ENCODE measurements at places on chromosomes 2 and 18.

DNA sequence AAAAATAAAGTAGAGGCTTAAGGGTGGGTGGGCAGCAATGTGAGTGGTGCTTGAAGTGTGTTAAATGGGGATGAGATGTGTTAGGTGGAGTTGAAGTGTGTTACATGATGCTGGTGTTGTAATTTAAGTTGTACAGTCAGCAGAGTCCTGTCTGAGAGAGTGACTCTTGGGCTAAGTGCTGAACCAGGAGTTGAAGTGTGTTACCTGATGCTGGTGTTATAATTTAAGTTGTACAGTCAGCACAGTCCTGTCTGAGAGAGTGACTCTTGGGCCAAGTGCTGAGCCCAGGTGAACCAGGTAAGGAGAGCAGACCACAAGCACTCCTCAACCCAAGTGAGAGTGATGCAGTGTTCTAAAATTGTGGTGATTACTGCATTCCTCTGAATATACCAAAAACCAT, 40.6 kb downstream of the LCLAT1 start:
- no peak for DNase-seq

- DNase-seq = no peak
These were observed 135.0 kb downstream of the ALK start for GRCh38 chr2:29786361-29786760.

DNA sequence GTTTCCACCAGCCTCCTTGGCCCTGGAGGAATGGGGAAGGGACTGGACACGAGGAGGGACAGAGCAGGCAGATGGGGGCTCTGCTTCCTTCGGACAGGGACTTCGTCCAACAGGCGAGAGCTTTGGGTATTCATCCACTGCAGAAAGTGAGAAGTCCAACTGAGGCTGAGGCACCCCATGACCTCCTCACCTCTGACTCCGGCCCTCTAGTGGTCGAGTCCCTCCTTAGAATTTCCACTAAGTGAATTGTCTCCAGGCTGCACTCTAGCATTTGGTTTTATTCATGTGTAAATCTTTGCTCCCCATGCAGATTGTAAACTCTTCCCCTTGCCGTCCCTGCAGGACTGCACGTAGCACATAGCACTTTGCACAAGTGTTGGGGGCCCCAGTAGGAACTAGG, 75.6 kb downstream of the TMEM247 start:
- DNase-seq = no peak

GRCh38 chr2:224630659-224631550, 45.7 kb upstream of the CUL3 start:
- DNase-seq = no peak

- no peak for DNase-seq
These were observed 4.6 kb downstream of the TMEM163 start for GRCh38 chr2:134714228-134714627.

DNA sequence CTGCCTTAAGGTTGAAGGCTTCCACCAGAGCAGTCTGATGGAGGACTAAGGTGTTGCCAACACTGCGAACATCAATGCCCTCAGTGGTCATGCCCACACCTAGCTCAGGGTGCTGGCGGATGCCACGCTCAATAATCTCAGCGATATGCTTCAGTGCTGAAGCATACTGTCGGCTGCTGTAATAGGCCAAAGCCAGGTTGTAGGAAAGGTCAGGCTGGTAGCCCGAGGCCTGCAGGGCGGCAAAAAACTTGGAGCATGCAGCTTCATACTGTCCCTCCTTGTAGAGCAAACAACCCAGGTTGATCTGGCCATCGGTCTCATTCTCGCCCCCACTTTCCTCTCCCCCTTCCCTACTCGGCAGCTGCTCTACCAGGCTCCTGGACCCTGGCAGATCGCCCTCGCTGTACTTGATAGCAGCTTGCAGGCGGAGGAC, 159.4 kb downstream of the AGPS start:
- DNase-seq = no peak

DNA sequence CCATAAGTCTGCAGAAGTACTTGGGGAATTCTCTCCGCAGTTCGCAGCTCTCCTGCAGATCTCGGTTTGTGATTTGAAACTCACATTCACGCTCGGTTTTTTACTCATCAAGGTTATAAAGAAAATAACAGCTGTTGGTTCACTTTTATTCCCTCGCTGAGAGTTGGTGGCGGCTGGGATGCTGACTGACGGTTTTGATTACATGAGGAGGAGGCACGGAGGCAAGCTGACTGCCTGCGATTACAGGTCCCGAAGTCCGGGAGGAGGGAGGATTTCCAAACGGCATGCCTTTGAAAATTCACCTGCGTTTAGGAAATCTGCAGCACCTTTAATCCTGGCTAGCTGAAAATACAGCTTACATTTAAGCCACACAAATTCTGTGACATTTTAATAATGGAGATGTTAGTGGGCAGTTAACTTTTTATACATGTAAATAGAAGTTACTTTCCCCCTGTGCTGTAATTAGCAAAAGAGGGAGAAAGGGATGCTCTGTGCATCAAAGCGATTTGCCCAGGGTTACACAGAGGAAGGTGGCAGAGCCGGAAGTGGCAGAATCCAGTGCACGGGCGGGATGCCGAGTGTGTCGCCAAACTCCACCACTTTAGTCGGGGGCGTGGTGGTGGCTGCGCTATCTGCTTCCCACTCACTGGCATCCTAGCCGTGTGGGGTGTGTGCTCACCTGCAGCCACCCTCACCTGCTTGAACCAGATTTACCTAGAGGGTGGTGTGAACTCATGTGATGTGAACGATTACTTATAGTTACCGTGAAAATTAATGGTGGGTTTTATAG, 14.7 kb downstream of the AGAP1 start:
- no peak for DNase-seq

DNA sequence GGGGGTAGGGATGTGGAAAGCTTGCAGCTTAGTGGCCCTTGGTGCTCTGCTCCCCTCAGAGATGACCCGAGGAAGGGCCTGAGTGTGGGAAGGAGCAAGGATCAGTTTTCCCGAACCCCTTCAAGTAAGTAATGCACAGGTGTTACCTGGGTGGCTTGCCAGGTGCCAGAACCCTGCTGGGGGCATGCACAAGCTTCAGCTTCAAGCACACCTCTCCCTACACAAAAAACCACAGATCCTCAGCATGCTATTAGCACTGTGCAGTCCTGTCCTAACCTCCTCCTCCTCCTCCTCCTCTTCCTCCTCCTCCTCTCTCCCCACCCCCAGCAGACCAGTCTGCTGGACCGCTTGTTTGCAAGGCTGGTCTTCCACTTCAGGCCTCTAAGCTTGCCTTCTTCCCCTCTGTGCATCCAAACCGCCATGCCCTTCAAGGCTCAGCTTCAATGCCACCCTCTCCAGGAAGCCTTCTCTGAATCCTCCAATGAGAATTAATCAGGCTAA, 114.8 kb downstream of the ACAA2 start:
- no peak for DNase-seq

DNA sequence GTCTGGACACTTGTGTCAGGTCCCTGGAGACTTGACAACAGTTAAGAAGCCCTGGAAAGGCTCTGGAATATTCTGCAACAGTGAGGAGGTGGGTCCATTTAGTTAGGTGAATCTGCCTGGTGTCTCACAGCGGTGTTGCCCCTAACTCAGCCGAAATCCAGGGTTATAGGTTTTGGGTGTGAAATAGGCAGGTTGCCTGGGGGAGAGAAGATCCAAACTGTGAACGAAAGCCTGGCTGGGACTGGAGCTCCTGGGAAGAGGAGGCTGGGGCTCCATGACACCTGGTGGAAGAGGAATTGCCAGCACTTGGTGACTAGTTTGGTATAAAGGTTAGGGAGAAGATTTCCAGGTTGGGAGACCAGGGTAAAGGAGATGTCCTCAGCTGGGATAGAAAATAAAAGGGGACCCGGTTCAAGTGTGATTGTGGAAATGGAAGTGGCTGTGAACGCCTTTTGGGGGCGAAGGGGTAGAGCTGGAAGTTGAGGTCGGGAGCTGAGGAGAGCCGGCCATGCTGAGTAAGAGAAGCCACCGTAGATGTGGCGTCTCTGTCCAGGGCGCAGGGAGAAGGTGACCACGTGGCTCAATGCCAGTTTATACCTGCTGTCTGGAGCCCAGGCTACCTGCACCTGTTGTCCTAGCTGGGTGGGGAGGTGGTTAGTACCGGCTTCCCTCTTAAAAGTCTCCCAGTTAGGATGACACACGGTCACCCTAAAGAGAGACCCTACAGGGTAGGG, 3.0 kb upstream of the GAREM2 start:
- DNase-seq = no peak

GRCh38 chr2:39379643-39380524, 57.2 kb downstream of the MAP4K3 start:
- DNase-seq = no peak

DNA sequence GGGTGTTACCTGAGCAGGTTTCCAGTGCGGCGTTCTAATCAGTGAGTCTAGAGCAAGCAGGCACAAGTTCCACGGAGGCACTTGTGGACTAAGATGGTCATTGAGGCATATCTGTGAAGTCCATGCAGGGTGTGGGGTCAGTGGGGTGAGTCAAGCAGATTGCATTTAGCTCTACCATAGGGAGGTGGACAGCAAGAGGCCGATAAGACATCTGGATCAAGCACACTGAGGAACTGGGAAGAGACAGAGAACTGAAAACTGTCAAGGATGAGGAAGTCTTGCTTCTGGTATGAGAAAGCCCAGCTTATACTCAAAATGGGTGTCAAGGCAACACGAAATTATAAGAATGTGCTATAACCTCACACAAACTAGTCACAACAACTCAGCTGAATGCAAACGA, 61.2 kb upstream of the SLC39A10 start:
- DNase-seq = no peak

GRCh38 chr2:20985062-20985461, 58.8 kb downstream of the APOB start:
- DNase-seq = peak; percentile 9

- no peak for DNase-seq
These were observed 23.1 kb upstream of the ALKAL2 start for GRCh38 chr2:310994-311393.

GRCh38 chr2:39138837-39139211, 18.0 kb upstream of the SOS1 start:
- DNase-seq = no peak

DNA sequence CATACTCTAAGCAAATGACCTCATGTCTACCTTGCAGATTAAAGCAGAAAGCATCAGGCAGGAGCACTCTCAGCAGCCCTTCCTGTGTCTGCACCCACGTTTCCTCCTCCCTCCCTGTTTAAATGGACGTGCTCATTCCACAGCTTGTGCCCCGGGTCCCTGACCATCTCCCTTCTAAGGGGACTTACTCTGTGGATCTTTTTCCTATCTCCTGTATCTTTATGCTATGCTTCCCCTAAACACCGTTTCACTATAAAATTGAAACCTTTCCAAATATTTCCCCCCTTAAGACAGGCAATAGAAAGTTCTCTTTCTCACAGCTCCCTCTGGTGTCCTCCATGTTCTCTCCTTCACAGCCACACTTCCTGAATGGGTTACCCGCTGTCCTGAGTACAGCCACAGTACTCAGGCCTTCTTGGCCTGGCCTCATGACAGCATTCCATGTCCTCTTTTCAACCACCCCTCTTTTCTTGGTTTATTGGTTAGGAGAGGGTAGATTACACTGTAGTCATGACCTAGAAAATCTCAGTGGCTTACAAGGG, 41.1 kb downstream of the TMEM185B start:
- DNase-seq = no peak

GRCh38 chr2:43097644-43098408, 128.6 kb downstream of the ZFP36L2 start:
- DNase-seq = no peak

GRCh38 chr2:26430826-26431225, 29.1 kb downstream of the DRC1 start:
- DNase-seq = no peak

- DNase-seq = no peak
These were observed 62.5 kb downstream of the RPRM start for GRCh38 chr2:153416071-153416470.

- DNase-seq = no peak
These were observed 110.7 kb downstream of the NFATC1 start for GRCh38 chr18:79506191-79507075.

- DNase-seq = no peak
These were observed 35.4 kb downstream of the CFAP221 start for GRCh38 chr2:119579424-119580295.

- DNase-seq = no peak
These were observed 142.0 kb upstream of the APCDD1 start for GRCh38 chr18:10312326-10313015.

DNA sequence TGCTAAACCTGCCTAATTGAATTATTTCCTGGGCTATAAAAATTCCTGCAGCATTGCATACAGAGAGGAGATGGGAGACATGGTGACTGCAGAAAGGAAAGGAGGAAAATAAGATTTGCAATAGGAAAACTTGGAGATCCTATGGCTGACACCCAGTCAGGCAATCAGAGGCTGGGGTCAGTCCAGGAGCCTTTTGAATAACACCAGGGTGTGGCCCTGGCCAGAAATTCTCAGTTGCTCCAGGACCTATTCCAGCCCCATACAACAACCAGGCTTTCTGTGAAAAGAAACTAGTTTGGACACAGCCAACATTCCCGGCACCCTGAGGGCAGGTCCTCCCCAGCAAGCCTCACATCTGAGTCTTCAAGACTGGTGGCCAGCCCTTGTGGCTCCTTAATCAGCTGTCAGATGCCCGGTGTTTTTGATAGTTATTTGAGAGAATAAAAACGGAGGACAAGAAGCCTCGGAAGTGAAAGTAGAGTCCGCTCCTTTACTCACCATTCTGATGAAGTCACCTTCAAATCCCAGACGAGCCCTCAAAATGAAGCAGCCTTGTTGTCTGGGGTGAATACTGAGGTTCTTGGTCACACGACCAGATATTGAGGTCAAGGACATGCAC, 31.1 kb upstream of the GMCL1 start:
- no peak for DNase-seq

GRCh38 chr2:106030287-106031268, 163.5 kb downstream of the UXS1 start:
- DNase-seq = no peak

DNA sequence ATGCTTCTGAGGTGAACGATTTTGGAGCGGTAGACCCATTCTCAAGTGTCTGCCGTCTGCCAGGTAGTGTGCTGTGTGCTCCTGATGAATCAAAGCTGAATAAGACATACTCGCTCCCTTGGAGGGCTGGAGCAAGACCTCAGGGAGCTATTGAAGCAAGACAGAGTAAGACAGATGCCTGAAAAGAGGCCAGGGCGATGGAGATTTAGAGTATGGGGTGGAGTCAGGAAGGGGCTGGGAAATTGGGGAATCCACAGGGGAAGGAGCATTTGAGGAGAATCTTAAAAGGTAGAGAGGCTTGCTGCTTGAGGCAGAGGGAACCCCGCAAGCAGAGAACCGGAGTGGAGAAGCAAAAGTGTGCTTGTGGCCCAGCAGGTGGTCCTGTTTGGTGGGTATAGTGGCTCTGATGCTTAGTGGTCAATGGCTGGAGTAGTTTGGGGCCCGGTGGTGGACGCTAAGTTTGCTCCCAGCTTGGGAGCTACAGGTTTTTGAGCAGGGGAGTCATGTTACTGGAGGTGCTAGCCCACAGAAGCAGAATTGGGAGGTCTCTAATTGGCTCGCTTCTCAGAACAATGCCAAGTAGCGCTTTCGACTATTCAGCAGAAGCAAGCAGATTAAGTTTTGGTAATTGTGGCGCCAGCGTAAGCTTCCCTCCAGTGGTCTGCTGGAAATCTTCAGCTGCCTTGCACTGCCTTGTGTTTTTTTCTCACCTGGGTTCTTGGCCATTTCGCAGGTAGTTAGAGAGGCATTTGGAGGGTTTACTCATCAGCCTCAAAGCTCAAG, 2.0 kb downstream of the CNNM4 start:
- DNase-seq = peak; percentile 76

- no peak for DNase-seq
These were observed 679.7 kb downstream of the ZEB2 start for GRCh38 chr2:143840194-143840593.

- no peak for DNase-seq
These were observed 30.9 kb downstream of the NOL10 start for GRCh38 chr2:10658914-10659257.

GRCh38 chr2:37877457-37878315, 47.4 kb upstream of the RMDN2 start:
- DNase-seq = peak; percentile 65

GRCh38 chr2:144325086-144325485, 194.8 kb downstream of the ZEB2 start:
- no peak for DNase-seq

All from neuronal stem cell (in vitro differentiated cells).